Memory B cell (primary cell): ENCODE measurements at places on chromosomes 2 and 18.

- no peak for DNase-seq
These were observed 5.6 kb downstream of the PDCD1 start for GRCh38 chr2:241852981-241853631.

DNA sequence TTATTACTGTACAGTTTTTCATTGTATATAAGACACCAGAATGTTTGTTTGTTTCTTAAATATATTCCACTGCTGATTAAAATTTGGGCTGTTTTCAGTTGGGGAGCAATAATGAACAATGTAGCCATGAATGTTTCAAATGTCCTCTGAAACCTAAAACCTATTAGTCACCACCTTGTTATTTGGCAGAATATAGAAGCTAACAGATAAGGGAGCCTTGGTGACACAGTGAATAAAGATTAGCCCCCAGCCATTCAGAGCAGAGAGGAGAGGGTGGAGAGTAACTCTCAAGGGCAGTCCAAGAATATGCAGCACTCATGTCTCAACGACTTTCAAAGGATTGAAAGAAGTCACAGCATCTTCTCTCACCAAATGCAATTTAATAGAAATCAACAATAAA lies 43.1 kb upstream of the ATP8B1 start:
- DNase-seq = no peak

DNA sequence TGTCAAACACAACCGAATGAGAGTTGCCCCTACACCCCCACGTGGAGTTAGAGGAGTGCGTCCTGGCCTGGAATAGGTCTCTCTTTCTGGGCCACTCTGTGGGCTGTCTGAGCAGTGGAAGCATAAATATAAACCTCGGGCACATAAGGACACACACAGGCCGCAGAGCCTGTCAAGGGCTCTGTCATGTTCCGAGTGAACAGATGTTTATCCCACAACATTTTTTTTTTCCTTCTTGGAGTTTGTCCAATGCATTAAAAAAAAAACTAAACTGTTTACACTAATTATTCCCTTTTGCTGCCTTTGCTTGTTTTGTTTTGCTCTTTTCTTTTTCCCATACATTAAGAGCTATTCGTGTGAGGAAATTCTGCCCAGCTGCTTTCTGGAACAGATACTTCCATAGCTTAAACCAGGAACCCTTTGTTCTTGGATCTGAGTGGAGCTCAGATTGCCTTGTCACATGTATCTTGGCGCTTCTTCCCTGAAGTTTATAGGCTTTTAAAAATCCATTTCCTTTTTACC lies 228.3 kb upstream of the FOSL2 start:
- DNase-seq = no peak

DNA sequence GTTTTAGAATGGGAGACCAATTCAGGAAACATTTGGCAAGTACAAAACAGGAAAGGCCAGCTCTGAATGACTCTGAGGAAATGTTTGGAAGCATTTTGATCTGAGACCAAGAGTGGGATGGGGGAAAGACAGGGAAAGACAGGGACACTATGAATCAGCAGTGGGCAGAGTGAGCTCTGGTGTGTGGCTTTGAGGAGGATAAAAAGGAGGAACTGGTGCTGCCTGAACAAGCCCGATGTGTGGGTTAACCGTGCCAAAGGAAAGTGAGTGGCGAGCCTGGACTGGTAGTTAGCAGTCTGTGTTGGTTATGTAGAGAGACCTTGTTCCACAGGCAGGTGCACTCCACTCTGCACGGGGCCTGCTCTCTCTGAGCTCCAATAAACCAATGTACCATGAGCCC lies 5.3 kb downstream of the MFSD6 start:
- no peak for DNase-seq

- no peak for DNase-seq
These were observed 176.9 kb upstream of the FN1 start for GRCh38 chr2:215612786-215613185.

- DNase-seq = no peak
These were observed 129.2 kb downstream of the AQP4 start for GRCh38 chr18:26736301-26736700.

DNA sequence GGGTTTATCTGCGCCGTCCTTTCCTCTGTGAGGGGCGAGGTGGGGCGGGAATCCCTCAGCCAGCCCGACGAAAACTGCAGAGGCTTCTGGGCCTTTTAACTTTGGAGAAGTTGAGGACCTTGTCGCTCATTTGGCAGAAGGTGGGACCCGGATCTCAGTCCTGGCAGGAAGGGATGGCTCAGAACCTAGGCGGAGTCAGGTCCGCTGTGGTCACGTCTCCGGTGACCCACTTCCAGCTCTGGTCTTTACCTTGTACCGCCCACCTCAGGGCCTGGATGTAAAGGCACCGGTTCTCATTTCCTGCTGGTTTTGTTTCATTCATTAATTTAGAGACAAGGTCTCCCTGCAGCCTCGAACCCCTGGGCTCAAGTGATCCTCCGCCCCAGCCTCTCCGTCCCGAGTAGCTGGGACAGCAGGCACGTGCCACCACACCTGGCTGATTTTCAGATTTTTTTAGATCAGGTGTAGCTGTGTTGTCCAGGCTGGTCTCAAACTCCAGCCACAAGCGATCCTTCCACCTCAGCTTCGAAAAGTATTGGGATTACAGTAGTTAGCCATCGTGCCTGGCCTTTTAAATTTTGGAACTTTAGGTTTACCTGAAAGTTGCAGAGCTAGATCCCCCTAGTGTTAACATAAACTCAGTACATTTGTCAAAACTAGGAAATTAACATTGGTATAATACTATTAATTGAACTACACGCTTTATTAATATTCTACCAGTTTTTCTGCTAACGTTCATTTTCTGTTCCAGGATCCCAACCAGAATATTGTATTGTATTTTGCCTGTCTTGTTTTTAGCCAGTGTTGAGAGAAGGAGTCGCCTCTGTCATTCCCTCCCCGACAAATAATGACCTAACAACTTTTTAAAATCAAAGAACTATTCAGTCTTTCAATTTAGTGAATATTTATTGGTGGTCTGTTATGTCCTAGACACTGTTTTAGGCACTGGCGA lies 852 bp downstream of the POLI start:
- DNase-seq = peak; percentile 16

GRCh38 chr2:134619250-134619649 lies 99.5 kb downstream of the TMEM163 start:
- DNase-seq = no peak

DNA sequence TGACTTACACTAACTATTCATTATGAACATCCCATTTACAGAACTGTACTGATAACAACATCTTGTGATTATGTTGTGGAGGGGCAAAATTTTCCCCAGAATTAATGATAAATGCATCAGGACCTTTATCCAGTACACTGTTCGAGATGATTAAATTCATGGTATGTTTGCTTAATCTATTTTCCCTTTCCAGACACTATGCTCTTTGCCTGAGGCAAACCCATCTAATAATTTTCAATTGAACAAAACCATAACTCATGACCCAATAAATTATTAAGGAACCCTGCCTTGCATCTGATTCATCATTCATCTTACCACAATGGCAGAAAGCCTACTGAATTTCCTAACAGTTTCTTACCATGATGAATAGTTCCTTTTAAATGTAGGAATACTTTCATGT lies 385.0 kb downstream of the DSEL start:
- no peak for DNase-seq

DNA sequence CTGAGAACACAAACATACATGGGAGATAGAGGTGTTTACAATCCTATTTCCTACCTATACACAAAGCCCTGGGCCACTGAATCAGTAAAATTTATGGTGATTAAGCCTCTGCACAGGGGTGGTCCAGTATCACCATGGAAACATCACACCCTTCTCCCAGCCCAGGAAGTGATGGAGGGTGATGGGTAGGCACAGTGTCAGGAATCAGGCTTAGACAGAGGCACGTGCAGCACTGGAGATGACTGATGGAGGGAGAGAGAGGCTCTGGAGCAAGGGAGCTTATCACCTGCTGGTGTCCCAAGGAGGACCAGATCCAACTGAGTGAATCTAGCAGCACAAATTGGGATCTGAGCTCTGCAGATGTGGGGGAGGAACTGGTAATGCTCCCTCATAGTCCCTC lies 117.2 kb downstream of the RPIA start:
- DNase-seq = no peak

GRCh38 chr2:24792542-24792873 lies 683 bp downstream of the PTRHD1 start:
- DNase-seq = no peak

DNA sequence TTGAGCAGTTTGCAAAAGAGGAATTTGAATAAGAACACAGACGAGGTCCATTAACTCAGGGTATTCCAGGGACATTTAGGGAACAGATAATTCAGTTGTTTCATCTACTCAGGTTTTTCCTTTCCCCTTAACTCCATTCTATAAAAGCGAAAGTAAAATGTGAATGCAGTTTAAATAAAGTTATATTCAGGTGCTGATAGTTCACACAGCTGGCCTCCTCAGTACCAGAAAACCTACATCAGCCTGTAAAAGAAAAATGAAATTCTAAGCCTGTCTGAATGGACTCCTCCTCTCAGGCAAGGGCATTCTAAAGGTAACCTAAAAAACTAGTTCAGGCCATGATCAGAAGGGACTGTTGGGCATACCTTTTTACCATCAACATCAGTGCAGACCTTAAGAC lies 873.8 kb downstream of the SUCLG1 start:
- no peak for DNase-seq

DNA sequence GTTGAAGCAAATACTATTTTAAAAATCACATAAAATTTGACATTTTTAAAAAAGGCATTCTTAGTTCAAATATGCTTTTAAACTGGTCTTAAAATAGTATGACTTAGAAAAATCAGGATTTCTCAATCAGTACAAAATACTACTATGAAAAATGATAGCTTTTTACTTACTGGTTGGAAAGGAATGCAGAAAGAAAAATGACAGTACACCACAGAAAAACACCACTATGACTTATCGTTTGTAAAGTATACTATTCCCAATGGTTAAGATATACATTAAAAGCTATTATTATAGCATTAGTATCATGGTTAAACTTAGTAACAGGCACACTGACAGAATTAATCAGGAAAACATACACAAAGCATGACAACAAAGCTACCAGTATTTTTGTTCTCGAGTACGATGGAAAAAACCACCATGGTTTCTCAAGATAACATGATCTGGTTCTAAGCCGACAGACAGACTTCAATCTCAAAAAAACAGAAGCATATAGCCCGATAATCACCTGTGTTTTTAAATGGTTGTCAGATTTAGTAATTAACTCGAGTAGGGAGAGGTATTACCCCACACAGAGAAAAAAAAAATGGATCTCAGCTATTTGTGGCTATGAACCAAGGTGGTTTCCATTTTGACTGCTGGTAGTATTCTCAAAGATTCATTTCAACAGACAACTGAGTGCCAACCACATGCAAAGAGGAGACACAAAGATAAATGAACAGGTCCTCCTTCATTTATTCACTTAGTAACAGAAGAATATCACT lies 39.1 kb downstream of the CUL3 start:
- no peak for DNase-seq

DNA sequence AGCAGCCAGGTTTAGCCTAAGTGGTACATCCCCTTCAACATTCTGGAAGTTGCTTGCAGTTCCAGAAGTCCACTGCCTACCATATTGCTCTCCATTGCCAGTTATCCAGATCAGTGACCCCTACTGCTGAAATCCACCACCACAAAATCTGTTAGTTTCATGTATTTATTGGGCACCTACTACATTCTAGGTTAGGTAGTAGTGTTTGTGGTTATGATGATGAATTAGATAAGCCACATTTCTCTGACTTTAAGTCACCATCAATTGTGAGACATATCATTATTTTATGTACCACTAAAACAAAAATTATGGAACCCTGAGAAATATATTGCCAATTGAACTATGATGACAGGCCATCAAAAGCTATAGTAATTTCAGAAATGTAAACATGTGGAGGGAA lies 139.5 kb upstream of the PKDCC start:
- no peak for DNase-seq

DNA sequence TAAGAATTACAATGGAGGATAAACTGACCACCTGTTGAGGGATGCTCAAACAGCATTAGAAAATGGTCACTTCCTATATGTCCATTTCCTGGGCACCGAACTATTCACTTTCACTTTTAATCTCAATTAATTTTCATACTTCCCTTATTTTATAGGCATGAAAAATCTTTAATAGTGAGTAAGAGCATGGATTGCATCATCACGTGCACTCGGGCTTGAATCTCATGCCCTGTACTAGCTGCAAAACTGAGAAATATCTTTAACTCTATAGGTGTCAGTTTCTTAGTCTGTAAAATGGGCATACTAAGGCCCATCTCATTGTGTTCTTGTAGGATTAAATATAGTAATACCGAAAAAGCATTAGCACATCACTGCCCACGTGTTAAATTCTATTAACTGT lies 183.9 kb upstream of the FIGN start:
- DNase-seq = no peak

DNA sequence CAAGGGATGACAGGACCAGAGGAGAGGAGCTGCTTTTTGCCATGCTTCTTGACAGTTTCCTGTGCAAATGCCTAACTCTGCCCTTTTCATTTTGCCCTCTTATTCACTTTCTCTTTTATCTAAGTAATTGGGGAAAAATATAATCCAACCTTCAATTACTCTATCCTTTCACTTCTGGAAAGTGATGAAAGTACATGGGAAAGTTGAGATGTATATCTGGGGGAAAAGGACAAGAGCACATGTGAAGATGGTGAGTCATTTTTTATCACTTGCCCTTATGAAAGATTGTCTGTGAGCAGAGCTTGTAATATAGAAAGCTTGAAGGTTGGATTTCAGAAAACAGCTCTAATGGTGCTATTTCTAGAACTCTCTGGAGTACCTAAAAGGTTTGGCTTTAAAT lies 1070.7 kb downstream of the CNTNAP5 start:
- DNase-seq = no peak

GRCh38 chr2:232027530-232027929 lies 66.0 kb downstream of the DIS3L2 start:
- no peak for DNase-seq

DNA sequence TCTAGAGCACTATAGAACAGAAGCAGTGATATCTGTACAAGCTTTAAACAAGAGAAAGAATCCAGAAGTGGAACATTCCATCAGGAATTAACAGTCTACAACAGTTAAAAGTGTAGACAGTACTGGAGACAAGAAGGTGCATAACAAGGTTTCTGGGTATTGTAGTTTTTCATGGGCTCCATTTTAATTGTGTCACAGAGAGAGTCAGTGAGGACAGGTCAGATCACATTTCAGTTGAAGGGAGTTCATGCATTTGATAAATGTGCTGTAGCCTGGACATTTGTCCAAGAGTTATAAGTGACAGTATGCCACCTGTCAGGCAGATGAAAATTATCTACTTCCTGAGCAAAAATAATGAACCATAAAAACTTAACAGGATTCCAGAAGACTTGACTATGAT lies 328.6 kb downstream of the CNTNAP5 start:
- no peak for DNase-seq

DNA sequence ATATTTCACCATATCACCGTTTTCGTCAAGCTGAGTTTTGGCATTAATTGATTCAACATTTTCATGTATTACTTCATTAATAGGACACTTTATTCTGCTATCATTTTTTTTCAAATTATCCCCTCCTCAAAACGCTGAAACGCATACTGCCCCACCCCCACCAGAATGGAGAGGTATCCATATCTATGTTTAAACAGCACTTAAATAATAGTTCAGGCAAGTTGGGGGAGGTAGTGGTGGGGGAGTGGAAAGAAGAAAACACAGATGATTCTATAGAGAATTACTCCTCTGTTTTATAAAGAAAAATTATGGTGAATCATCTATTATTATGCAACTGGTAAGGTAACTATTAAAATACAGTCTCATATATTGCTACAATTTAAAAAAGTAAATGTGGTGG lies 314.4 kb upstream of the ZEB2 start:
- DNase-seq = no peak
